ENCODE measurements at places on chromosomes 12 and 14.

DNA sequence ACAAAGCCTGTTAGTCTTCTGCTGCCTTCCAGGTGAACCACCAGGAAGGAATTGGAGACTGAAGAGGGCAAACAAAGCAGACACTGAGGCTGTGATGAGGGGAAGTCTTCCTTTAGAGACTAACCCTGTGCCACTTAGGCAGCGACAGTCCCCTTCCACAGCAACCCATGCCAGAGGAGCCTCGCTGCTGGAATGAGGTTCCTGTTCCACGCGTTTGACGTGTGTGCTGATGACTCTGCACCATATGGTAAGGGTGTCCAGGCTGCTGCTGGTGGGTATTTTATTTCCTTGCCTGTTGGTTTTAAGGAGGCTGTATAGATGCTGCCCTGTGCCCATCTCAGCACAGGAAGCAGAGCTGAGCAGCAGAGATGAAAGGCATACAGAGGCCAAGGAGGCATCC, 361.9 kb upstream of the FKBP4 start:
- DNase-seq: no peak

- no peak for DNase-seq
Observed at GRCh38 chr12:112172556-112173324, 47.4 kb downstream of the TRAFD1 start.

- no peak for DNase-seq
Observed at GRCh38 chr12:132443091-132443490, 46.9 kb upstream of the FBRSL1 start.

- no peak for DNase-seq
Observed at GRCh38 chr12:68225576-68226476, at the start of gene IL26. Gene IL26, minus strand, starts transcription at chr12:68225810. Its CDS starts 54 bp downstream, at chr12:68225756.

DNA sequence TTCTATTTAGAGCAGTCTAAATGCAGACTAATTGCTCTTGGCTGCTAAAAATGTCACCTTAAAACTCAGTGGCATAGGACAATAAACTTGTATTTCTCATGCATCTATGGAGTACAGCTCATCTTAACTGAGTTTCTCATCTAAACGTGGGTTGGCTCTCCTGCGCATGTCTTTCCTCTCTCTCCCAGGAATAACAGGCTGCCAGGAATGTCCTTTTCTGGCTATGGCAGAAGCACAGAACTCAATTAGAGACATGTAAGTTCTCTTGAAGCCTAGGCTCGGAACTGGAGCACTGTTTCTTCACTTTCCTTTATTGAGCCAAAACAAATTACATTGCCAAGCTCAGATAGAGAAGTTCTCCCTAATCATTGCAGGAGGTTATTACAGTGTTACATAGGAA, 722.3 kb upstream of the FLRT2 start:
- DNase-seq: no peak

DNA sequence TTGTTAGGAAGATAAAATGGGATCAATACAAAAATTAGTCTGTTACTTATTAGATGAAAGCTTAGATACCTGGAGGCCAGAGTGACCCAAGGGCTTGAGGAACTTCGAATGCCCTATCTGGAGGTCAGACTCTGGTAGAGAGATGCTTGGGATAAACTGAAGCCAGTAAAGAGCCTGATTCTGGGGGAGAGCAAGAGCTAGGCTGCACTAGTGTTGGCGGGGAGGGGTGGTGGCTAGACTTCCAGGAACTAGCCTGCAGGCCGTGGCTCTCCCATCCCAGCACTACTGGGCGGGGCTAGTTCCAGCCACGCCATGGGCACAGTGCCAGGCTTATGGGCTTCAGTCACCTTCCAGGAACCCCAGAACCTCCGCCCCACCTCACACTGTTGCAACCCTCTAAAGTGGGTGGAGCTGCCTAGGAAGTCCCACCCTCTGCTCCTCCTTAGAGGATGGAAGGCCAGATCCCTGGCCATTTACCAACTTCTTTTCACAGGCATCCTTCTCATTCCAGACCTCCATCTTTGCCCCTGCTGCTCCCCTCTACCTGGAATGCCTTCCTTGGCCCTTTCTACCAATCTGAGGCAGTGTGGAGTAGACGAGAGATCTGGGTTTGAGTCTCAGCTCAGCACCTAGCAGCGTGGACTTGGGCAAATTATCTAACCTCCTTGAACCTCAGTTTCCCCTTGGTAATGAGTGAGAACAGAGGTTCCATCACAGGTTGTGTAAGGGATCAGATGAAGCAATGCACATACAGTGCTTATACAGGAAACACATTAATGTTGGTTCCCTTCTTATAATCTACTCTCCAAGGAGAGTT, 6.3 kb upstream of the NFE2 start:
- DNase-seq: peak; percentile 16

DNA sequence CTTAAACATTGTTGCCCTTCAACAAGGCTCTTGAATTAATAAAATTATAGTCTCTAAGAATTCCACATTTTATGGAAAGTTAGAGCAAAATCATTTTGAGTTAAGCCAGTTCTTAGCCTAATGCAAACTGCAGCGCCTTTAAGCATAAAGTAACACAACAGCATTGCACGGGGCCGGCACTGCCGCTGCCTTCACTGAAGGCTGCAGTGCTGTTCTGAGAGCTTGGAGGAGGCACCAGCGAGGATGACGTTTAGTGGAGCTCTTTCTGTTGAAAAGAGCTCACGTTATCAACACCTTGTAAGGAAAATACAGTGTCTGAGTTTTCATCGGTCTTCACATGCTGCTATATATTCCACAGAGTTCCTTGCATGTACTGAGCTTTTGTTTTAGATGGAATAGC, 38.3 kb upstream of the DYNC1H1 start:
- no peak for DNase-seq

DNA sequence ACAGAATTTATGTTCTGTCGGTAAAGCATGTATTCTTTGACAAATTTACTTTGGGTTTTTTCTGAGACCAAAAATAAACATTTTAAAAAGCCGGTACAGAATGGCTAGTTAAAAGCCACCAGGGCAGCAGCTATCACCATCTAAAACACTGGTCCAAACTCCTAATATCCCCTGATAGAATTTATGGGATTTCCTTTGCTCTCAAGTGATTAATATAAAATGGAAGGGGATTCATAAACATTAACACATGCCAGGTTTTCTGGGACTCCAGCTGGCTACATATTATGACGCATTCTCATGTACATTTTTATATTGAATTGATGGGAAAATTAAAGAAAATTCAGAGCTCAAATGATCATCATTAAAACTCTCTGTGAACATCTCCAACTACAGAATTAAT, 640.8 kb downstream of the C12orf50 start:
- no peak for DNase-seq

DNA sequence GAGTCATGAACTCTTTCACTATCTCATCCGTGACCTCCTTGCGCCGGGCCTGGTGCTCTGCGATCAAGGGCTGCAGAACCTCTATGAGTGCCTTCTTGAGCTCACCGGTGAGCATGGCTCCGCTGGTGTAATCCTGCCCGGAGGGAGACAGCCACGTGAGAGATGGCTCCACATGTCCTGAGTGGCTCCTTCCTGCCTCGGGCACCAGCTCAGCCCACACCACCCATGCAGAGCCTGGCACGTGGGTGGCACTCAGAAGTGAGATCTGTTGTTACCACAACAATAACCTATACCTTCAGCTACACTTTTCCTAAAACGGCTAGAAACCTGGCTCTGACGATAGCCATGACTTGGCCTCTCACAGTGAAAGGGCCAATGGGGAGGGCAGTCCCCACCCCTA, 11.8 kb downstream of the SLC25A47 start:
- no peak for DNase-seq

DNA sequence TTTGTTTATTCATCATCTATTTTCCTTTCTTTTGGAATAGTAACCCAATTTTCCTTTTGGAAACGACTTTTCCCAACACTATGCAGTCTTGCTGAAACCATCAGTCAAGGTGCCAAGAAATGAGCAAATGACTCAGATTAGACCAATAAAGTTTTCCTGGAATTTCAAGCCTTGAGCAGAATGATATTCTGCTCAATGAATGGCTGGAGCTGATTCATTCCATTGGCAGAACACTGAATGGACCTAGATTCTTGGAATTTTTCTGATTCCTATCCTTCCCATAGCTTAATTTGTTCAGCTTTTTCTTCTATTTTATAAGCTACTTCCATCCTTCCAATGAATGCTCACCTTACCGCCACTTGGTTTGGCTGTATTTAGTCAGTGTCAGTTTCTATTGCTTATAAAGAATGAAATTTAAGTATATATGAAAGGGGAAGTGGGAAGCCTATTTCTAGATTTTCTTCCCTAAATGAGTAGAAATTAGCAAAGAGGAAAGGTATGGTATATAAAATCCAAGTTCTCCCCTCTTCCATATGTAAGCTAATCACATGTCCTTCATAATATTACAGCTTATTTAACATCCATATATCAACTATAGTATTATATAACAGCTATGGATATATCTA, 89.0 kb downstream of the C14orf39 start:
- no peak for DNase-seq

- DNase-seq: no peak
Observed at GRCh38 chr14:101215927-101216326, 312.4 kb upstream of the RTL1 start.

GRCh38 chr12:6472491-6472890, 2.0 kb upstream of the VAMP1 start:
- no peak for DNase-seq

GRCh38 chr12:28177905-28178304, 12.4 kb upstream of the CCDC91 start:
- DNase-seq: no peak

DNA sequence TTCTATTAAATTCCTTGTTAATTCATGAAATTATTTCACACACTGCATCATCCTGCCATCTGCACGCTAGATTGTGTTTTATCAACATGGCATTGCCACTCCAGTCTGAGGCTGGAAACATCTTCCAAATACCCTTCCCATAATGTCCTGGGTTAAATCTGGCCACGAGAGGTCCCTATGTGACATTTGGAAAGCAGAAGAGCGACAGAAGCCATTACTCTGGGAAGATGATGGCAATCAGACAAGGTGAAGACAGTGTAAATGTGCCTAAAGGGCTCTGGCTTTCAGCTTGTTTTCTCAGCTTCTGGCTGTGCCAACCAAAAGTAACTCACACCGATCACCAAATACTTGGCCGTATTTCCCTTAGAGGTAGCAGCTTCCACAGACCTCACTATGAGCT, 144.8 kb downstream of the CAPZA3 start:
- no peak for DNase-seq

GRCh38 chr12:18720690-18721089, 17.1 kb downstream of the PLCZ1 start:
- no peak for DNase-seq

DNA sequence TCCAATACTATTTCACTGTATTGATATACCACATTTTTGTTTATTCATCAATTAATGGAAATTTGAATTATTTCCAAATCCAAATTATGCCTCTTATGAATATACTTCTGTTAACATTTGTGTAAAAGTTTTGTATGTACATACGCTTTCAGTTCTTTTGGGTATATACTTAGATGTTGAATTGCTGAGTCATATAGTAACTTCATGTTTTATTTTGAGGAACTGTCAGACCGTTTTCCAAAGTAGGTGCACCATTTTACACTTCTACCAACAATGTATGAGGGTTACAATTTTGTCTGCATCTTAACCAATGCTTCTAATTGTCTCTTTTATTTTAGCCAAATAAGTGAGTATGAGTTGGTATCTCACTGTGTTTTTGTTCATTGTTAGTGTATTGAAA, 10.2 kb upstream of the CCER1 start:
- DNase-seq: no peak

GRCh38 chr14:77243853-77244252, 27.2 kb downstream of the NGB start:
- DNase-seq: no peak

DNA sequence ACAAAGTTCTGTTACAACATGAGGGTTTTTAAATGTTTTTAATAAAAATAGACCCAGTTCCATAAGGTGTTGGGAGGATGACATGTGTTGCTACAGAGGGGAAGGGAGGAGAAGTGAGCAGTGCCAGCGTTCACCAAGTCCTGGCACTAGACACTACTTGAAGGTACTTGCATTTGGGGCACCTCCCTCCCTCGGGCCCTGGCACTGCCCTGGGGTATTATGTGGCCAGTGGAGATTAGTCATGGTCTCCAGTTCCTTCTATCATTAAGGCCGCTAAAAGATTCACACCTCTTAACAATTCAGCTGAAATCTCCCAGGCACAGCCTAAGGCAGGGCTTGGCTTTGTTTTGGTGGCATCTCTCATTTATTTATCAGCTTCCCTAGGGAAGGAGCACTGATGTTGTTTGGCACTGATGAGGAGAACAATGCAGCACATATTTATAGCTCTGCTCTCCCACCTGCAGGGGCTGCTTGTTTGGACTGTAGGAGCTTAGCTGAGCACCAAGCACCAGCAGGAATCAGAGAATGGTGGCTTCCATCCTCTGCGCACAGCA, 155.5 kb upstream of the NTF3 start:
- DNase-seq: no peak

GRCh38 chr12:46663318-46663717, 162.5 kb downstream of the SLC38A4 start:
- no peak for DNase-seq

GRCh38 chr14:72948481-72949138, 22.3 kb downstream of the DCAF4 start:
- DNase-seq: peak; percentile 50

GRCh38 chr12:30573145-30573544, 122.5 kb downstream of the IPO8 start:
- no peak for DNase-seq

DNA sequence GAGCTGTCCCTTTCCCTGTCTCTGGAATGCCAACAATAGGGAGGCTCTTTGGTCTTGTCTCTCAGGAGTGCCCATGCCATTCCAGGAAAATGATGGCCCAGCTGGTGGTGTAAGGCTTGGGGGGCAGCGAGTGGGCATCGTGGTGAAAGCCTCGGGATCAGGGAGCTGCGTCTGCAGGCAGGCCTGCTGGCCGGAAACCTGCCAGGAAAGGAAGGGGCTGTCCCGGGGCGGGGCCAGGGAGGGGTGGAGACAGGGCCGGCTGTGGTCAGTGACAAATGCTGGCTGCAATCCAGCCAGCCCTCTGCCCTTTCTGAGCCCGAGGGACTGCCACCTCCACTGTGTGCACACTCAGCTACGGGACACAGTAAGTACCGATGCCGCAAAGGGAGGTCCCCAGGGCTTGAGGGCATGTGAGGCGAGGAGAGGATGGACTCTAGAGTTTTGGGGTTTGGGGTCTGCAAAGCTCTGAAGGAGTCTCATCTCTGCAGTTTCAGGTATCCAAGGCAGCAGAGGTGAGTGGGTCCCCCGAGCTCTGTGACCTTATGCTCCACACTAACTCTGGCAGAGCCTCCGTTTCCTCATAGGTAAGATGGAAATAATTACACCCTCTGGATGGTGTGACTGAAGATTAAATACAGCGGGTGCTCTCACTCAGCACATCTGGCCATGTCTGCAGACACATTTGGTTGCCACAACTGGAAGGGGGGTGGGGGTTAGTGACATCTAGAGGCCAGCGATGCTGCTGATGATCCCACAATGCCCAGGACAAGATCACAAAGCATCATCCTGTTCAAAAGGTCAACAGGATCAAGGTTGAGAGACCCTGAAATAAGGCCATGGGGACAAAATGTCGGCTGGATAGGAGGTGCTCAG, at the start of gene SERPINA5:
Gene SERPINA5 (plus strand): TSS at position 300 of the 873 bp plus-strand sequence. CDS start 5,937 bp downstream, outside the sequence.
- no peak for DNase-seq

All from stimulated activated CD8-positive, alpha-beta memory T cell treated with anti-CD3 and anti-CD28 coated beads, Interleukin-4, amount 100 ng/mL, for 24 hours (primary cell).